ENCODE measurements at places on chromosomes 2 and 18. TPM values are rescaled to one million over a fixed set of nuclear protein-coding genes. Genes with fewer than 3 reads are reported as not detected.

DNA sequence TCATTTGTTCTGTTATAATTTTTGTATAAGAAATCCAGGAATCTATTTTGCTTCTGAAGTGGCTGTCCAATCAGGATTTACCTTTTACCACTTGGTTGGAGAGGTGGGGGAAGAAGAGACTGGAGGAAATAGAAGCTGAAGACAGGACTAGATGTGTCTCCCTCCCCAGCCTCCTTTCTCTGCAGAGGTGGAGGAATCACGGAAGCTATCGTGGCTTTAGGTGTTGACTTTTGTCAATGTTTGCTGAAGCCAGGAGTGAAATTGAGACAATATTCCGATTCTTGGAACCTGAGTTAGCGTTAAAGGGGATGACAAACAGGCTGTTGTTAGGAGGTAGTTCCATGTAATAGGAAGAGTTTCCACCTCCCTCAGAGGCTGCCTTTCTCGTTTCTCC lies 43.5 kb downstream of the PDCL3 start:
- H3K27me3 ChIP-seq, result peaks cover 3% of the 10 kb centered on the region
- DNase-seq, result no peak
- no peaks in the 10 kb centered on the region for H3K36me3 ChIP-seq
- no peaks in the 10 kb centered on the region for H3K4me1 ChIP-seq
- no peak overlapping the region for H3K27ac ChIP-seq

GRCh38 chr2:177998006-177998405 lies 74.6 kb downstream of the PDE11A start:
- no peaks in the 10 kb centered on the region for H3K4me1 ChIP-seq
- no peaks in the 10 kb centered on the region for H3K36me3 ChIP-seq
- DNase-seq, result no peak
- H3K4me3 ChIP-seq, result no peak overlapping the region
- no peak overlapping the region for H3K27ac ChIP-seq

- no peaks in the 10 kb centered on the region for H3K36me3 ChIP-seq
- H3K4me1 ChIP-seq, result no peaks in the 10 kb centered on the region
- no peaks in the 10 kb centered on the region for H3K27me3 ChIP-seq
- H3K27ac ChIP-seq, result no peak overlapping the region
Measured at GRCh38 chr18:68482815-68483214, 232.1 kb downstream of the TMX3 start.

SLC5A6 gene
- 11.5 TPM for polyA plus RNA-seq

OR6B3 gene
- not detected for polyA plus RNA-seq
